Activated CD8-positive, alpha-beta memory T cell treated with anti-CD3 and anti-CD28 coated beads, Interleukin-2, amount 50 U/mL, for 48 hours (primary cell): ENCODE measurements at places on chromosomes 12 and 14.

DNA sequence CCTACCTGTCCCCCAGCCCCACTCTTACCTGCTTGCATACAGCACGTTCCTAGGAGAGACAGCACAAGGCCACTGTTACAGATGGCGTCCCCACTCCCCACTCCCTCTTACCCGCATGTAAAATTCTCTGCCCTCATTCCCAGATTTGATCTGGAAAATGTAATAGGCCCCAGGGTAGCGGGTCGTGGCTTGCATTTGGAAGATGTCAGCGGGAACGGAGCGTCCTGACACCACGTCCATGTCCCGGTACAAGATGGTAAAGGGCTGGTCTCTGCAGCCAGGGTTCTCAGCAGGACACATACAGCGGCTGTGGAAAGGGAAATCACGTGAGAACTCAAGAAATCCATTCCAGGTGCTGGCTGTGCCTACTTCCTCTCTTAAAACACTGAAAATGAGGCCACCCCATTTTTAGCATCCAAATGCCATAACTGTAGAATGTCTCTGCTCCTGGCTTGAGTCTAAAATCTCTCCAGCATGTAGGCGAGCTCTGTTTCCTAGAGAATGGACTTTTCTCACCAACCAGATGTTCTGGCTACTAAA is 10.1 kb upstream of the TC2N start:
- no peak for DNase-seq

DNA sequence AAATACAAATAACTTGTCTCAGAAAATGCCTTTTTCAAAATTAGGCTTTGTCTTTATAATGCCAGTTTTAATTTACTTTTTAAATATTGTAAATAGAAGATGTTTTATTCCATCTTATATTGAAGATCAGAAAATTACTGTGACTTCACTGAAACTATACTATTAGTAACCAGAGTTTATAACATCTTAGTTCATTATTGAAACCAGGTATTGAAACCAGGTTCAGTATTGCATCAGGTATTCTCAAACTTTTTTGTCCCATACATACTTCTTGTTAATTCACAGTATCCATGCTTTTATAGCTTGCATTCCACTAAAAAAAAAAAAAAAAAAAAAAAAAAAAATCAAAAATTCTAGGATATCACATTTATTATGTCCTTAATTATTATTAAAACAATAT is 227.5 kb downstream of the GXYLT1 start:
- no peak for DNase-seq

- no peak for DNase-seq
Measured at GRCh38 chr12:62772416-62772955, 162.5 kb downstream of the PPM1H start.

DNA sequence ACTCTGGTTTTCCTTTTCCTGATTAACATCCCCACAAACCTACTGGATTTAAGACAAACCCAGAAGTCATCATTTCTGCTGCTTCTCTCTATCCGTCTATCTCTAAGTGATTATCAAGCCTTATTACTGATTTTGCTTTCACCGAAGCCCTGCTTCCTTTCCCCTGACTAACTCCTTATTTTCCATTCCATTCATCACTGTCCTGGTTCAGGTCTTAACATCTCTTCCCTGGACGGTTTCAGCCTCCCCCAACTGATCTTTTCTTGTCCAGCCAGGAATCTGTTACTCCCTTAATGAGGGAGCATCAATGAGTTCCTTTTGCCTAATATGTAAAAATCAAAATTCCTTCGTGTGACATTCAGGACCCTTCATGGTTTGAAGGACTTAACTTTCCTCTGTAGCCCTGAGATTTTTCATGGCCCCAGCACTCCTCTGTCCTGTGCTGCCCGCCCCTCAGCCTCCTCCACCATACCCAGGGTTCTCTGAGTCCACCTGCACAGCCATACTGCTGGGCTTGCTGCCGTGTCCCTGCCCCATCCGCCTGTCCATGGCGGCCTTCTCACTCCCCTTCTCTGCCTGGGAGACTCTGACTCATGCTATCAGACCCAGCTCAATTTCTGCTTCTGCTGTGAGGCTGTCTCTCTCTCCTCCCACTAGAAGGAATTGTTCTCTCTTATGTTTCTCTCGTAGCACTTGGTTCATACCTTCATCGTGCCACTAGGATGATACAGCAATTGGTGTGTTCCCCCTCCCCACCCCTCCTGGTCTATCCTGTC is 167.8 kb upstream of the HIF1A start:
- DNase-seq: no peak

DNA sequence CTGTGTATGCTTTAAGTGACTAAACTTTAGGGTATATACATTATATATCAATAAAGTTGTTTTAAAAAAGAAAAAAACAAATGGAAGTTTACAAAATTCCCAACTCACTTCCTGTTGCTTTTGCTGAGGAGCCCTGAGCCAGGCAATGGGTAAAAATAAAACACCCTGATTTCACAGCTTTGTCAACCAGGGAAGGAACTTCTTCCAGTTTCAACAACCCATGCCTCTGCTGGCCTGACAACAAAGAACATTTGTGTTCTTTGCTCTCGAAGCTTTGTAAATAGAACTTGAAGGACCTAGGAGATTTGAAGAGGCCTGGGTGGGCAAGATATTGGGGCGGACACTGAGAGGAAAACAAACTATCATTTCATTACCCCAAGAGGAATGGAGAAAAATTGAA is 141.2 kb upstream of the NOS1 start:
- DNase-seq: no peak

- peak; percentile 76 for DNase-seq
Measured at GRCh38 chr12:119412811-119413794, 78.6 kb downstream of the CCDC60 start.

GRCh38 chr12:2551412-2551900 is 243.3 kb upstream of the FKBP4 start:
- no peak for DNase-seq

GRCh38 chr12:128813883-128814282 is 9.9 kb downstream of the SLC15A4 start:
- DNase-seq: no peak

DNA sequence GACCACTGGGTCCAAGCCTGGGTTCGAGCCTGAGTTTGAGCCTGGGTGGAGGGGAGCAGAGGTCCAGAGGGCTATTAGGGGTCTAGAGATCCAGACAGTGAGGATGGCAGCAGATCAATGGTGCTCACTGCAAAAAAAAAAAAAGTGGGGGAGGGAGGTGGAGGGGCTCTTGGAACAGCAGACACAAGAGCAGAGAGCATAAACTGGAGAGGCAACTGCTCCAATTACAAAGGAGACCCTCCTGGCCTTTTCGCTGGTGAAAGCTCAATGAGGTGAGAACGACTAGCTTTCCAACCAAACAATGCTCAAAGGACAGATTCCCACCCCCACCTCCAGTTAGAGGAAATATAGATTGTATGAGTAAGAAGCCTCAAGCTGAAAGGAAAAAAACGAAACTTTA is 124.2 kb upstream of the TSPAN8 start:
- no peak for DNase-seq

- DNase-seq: no peak
Measured at GRCh38 chr14:35349496-35350365, 54.8 kb downstream of the NFKBIA start.

GRCh38 chr12:124466216-124467128 is 100.9 kb downstream of the NCOR2 start:
- DNase-seq: peak; percentile 91

- no peak for DNase-seq
Measured at GRCh38 chr14:99391671-99392070, 89.0 kb downstream of the SETD3 start.

DNA sequence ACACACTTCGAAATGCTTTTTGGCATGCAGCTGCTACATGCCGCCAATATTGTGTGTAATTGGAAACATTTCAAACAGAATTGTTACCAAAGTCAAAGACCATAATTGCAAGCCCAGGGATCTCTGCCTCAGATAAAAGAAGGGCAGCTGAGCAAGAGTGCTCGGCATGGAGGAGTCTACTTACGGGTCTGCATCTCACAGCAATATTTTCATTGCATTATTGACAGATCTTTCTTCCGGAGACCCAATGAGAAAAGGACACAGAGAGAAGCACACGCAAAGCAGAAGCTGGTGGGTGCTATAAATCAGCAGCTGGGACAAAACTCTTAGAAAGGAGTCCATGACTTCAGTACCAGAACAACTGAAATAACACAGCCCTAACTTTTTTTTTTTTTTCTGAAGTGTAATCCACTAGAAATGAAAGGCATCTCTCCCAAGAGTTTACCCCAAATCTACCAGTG is 4.9 kb downstream of the PRICKLE1 start:
- no peak for DNase-seq

- no peak for DNase-seq
Measured at GRCh38 chr14:104547998-104548700, 31.4 kb upstream of the C14orf180 start.

DNA sequence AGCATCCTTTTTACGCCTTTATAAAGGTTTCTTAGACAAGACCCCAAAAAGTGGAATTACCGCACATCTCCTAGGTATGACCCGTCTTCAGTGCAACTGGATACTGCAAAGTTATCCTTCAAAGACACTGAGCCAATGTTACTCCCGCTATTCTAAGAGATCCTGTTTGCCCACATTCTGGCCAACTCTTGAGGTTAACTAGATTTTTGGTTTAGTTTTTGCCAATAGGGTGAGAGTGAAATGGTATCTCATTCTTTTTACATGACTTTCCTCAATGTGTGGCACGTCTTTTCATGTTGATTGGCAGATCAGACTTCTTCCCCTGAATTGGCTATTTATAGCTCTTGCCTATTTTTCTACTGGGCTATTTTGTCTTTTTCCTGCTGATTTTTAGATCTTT is 347.2 kb downstream of the MED13L start:
- no peak for DNase-seq

- no peak for DNase-seq
Measured at GRCh38 chr14:86601813-86602212, 1071.9 kb downstream of the FLRT2 start.

GRCh38 chr14:54660604-54661111 is 93.7 kb downstream of the SAMD4A start:
- DNase-seq: no peak
